Activated CD8-positive, alpha-beta memory T cell treated with anti-CD3 and anti-CD28 coated beads for 24 hours (primary cell): ENCODE measurements at places on chromosomes 7 and 10.

DNA sequence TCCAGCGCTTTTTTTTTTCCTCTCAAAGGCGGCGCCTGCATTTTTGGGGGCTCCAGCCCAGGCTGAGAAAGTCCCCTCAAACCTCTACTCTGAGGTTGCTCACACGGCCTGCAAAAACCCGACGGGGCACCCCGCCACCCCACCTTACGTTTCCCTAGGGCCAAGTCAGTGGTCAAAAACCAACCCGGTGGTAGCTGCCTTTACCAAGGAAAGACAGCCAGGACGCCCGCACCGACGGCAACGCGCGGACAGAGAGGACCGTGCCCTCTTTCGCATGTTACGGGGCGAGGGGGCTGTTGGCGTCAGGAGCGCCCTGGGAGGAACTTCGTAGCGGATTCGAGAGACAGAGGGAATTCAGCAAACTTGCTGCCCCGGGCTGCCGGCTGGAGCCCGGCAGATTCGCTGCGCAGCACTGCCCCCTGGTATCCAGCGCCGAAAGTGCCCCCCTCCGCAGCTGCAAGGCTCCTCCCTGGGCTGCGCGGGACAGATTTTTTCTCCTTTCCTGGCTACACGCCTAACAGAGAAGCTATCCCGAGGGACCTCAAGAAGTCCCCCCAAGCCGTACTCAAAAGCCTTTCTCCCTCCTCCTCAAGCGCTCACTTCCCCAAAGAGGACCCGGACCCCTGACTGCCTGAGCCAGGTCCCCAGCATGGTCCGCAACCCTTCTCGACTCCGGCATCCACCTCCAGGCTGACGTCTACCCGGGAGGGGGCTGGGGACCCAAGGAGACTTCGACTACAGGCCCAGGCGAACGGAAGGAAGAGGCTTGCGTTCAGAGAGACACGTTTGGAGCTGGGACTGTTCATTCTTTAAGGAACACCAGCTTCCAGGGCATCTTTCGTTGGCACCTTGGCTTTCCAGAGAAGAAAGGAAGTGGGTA is 27.7 kb upstream of the VAX1 start:
- DNase-seq: peak; percentile 66

GRCh38 chr7:22942191-22942590 is 71.7 kb downstream of the HYCC1 start:
- no peak for DNase-seq

GRCh38 chr10:127535802-127536515 is 13.2 kb upstream of the NPS start:
- DNase-seq: no peak

DNA sequence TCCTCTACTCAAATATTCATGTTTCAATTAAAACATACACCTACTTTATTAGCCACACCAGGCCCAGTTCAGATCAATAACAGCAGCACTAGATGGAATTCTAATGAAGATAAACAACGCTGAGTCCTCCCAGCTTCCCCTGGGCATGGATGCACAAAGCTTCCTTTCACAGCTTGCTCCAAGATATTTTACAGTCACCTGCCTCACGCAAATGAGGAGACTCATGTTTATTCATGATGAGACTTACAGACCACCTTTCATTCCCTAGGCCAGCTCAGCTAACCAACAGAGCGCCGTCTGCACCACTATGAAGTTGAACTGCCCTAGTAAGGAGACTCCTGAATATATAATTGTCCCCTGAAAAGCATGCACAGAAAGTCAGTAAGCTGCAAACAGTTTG is 283.0 kb upstream of the AOAH start:
- DNase-seq: no peak

GRCh38 chr10:58399410-58399809 is 14.2 kb downstream of the TFAM start:
- DNase-seq: no peak

DNA sequence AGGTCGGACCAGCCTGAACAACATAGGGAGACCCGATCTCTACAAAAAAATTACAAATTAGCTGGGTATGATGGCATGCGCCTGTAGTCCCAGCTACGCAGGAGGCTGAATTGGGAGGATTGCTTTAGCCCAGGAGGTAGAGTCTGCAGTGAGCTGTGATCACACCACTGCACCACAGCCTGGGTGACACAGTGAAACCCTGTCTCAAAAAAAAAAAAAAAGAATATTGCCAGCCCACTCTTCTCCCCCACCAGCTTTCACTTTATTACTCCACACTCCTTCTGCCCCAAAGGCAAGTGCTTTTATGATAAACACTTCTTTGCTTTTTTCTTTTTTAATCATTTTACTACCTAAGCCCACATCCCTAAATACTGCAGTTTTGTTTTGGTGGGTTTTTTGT is 14.8 kb downstream of the RAB19 start:
- no peak for DNase-seq

- DNase-seq: no peak
These were observed 37.7 kb downstream of the ATXN7L1 start for GRCh38 chr7:105838627-105839231.

GRCh38 chr10:80459047-80459865 is 5.1 kb downstream of the TSPAN14 start:
- DNase-seq: peak; percentile 85

DNA sequence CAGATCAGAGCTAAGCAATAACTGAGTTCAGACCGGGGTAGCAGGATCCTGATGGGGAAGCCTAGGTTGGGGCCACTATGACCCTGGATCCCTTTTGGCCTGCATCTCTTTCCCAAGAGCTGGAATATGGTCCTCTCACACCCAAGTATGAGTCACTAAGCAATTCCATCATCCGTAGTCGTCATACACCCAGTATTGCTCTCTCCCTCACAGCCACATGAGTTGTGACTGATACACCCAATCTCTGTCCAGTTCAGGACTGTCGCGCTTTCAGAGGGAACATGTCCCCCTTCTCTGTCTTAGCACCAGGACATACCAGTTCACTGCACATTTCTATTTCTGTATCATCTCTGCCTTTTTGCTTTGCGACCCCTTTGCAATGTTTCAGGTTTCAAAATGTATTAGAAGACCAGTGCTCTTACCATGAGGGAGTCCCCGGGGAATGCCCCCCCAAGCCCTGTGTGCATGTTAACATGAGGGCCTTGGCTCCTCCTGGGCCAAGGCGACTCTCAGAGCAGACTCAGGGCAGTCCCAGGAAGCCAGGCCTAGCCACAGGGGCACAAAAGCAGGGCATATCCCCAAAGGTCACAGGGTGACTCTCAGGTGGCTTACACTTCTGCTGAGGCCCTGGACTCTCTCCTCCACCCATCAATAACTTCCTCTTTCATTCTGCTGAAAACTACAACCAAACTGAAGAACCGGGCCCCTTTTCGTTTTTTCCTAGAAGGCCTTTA is 75.3 kb upstream of the SAMD8 start:
- peak; percentile 63 for DNase-seq

DNA sequence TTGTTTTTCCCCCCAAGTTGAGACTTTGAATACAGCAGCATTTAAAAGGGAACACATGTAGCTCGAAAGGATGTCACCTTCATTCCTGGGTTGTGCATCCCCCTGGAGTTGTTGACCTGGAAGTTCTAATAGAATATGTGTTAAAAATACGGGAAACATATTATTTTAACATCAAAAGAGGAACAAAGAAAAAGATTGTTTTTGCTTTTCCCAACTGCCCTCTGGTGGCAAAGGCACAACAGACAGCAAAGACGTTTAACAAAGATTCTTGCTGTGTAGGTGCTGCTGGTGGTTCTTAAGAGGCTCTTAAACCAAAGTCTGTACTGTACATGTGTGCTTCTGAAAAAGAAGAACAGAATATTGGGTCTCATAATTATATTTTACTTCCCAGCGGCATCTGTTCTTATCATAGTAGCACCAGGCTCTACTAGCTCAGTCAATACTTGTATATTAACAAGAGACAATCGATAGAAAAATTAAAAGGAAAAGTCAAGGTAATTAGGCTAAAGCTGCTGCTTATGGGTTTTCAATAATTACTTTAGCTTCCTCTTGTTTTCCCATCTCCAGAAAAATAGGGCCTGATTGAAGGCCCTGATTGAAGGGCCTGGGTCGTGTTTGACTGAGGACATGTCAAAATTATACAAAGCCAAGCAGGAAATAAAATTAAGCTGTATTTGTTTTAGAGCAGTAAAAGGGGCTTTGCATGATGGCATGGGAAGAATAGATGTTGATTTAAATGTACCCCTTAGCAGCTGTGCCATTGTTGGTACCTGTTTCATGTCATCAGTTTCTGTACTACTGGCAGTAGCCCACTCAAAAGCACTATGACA is 384.2 kb upstream of the LRGUK start:
- no peak for DNase-seq

- DNase-seq: no peak
These were observed 119.0 kb downstream of the BTAF1 start for GRCh38 chr10:92042541-92042940.

- DNase-seq: no peak
These were observed 472.1 kb upstream of the IGFBP3 start for GRCh38 chr7:46393142-46393541.

GRCh38 chr7:106165337-106165736 is 53.2 kb upstream of the SYPL1 start:
- no peak for DNase-seq

GRCh38 chr10:64576497-64576896 is 1055.3 kb downstream of the REEP3 start:
- DNase-seq: no peak

DNA sequence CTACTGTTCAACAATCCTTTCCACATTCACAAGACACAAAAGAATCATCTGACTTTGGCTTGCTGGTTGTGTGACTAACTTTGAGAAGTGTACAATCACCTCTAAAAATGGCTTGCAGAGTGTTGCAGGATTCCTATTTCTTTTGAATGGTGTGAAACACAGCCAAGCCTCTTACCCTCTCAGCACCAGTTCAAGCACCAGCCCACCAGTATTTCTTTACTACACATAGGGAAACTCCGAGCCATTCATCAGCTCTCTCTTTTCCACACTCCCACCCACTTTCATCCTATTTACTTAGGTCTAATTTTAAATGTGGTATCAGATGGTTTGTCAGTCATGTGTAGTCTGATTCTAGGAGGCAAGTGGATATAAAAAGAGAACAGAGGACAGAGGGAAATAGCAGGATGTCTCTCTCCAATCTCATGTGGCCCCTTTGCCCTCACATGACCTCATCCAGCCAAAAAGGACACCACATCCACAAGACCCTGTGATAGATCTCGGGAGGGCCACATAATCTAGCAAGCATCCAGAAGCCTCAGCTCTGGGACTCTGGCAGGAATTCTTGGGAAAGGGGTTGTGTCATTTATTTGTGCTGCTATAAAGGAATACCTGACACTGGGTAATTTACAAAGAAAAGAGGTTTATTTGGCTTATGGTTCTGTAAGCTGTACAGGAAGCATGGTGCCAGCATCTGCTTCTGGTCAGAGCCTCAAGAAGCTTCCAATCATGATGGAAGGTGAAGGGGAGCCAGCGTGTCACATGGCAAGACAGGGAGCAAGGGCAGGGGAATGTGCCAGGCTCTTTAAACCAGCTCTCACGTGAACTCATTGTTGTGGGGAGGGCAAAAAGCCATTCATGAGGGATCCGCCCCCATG is 66.8 kb upstream of the NEBL start:
- no peak for DNase-seq

DNA sequence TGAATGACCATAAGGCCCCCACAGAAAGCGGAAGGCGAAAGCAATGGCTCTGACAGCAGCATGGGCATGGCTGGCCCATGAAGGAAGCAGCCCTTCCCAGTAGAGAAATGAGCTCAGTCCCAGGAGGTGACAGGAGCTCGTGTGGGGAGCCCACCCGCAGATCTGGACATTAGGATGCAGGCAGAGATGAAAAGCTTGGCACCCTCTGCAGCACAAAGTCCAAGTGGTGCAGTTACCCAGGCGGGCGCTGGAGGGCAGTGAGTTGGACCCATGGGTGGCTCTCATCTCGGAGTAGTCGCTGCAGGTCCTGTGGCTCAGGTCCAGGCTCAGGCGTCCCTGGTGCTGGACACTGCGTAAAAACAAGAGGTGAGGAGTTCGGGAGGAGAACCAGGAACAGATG is 109.0 kb downstream of the DLG5 start:
- no peak for DNase-seq
